Naive thymus-derived CD8-positive, alpha-beta T cell (primary cell): ENCODE measurements at places on chromosomes 2 and 18.

DNA sequence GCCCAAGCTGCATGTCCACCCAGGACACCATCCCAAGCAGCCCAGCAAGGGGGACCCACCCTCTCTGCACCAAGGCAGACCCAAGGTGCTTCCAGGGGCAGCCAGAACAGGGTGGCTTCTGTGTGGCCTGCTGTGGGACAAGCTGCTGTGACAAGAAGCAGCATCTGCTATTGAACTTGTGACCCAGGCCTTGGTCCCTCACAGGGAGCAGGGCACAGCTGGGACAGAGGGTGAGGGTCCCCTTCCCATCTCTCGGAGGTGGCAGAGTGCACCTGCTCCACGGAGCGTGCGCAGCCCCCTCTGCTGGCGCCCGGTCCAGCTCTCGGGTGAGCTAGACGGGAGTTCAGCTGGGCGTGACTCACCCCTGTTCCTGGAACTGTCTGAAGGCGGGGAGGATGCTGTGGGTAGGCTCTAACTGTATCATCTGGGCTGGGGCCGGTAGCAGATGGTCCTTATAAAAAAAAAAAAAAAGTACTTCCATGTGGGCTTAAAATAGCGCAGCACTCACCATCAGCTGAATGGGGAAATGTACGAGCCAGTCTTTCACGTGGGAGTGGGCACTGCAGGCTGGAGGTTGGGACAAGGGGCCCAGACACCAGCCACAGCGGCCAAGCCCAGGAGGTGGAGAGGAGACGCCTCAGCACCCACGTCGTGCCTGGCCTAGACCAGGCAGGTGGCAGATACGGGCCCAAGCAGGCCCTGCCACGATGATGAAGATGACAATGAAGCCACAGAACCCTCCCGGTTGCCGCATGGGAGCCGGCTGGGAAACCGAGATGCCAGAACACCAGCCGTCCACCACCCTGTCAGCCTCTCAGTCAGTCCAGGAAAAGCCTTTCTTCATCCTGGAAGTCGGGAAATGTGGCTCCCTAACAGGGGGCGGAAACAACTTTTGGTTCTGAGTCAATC, 136.8 kb upstream of the ID2 start:
- DNase-seq: peak; percentile 37
- H3K27ac ChIP-seq: peak overlapping the region; percentile 31
- peaks cover 4% of the 10 kb centered on the region for H3K27me3 ChIP-seq
- no peaks in the 10 kb centered on the region for H3K36me3 ChIP-seq
- H3K4me1 ChIP-seq: peaks cover 30% of the 10 kb centered on the region

DNA sequence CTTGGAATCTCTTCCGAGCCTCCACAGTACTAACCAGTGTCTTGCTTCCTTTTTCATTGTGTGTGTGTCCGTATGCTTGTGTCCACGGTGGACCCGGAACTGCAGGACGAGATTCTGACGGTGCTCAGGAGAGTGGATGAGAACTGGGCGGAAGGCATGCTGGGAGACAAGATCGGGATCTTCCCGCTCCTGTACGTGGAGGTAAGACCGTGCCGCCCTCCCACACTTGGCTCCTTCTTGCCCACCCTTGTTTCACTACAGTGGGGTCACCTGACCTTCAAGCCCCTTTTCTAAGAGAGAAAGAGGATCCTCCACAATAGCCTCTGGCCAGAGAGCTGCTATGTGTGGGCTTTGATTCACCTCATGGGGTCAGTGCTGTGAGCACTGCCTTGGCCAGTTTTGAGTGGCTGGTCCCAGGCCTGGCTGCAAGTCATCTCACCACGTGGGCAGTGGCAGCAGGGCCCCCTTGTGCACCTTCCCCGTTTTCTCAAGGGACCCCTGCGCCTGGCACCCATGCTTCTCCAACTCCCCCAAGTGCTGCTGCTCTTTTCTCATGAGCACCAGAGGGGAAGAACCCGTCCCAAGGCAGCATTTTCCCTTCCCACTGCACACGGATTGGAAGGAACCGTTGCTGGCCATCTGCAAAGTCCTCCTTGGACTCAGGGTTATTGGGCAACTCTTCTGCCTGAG, 242.1 kb downstream of the SEPTIN10 start:
- peaks cover 7% of the 10 kb centered on the region for H3K36me3 ChIP-seq
- no peak overlapping the region for H3K4me3 ChIP-seq

DNA sequence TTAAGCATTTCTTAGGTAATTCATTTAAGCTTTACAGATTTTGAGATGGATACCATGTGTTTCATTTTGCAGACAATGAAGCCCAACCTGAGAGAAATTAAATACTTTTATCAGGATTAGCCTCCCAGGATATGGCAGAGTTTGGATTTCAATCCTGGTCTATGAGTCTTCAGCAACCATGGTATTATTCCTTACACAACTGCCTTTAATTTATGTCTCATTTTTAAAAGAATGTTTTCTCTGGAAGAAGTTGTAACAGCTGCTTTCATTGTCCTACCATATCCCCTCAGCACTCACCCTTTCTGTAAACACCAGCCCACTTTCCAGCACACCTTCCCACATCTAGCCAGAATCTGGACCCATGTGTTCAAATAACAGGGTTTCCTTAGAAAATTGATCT, 863.7 kb upstream of the VRK2 start:
- H3K27ac ChIP-seq: no peak overlapping the region
- DNase-seq: no peak
- no peaks in the 10 kb centered on the region for H3K4me1 ChIP-seq
- H3K4me3 ChIP-seq: no peak overlapping the region
- no peaks in the 10 kb centered on the region for H3K36me3 ChIP-seq

DNA sequence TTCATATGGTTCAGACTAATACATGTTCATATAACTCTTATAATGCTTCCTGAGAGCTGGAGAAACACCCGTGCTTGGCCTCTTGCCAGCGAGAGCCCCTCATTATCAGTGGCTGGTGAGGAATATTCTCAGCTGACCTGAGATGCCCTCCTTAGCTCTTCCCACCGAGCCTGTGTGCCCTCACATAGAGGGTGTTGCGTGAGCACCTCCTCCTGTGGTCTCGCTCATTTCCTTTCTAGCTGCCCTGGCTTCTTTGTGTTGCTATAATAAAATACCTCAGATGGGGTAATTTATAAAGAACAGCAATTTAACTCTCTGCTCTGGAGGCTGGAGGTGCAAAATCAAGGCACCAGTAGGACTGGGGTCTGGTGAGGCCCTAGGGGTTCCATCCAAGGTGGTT, 80.5 kb upstream of the ALKAL2 start:
- no peak for DNase-seq
- H3K4me3 ChIP-seq: no peak overlapping the region
- H3K36me3 ChIP-seq: peaks cover 16% of the 10 kb centered on the region
- H3K27me3 ChIP-seq: peaks cover 38% of the 10 kb centered on the region
- H3K4me1 ChIP-seq: peaks cover 12% of the 10 kb centered on the region

- H3K36me3 ChIP-seq: no peaks in the 10 kb centered on the region
- H3K27ac ChIP-seq: no peak overlapping the region
- H3K4me3 ChIP-seq: no peak overlapping the region
- peaks cover 16% of the 10 kb centered on the region for H3K27me3 ChIP-seq
- no peak for DNase-seq
Measured at GRCh38 chr18:7575465-7576028, 8.4 kb downstream of the PTPRM start.

- H3K4me3 ChIP-seq: no peak overlapping the region
- no peak overlapping the region for H3K27ac ChIP-seq
- DNase-seq: no peak
- H3K4me1 ChIP-seq: no peaks in the 10 kb centered on the region
- H3K36me3 ChIP-seq: no peaks in the 10 kb centered on the region
- H3K27me3 ChIP-seq: no peaks in the 10 kb centered on the region
Measured at GRCh38 chr2:184137955-184138354, 460.4 kb upstream of the ZNF804A start.

DNA sequence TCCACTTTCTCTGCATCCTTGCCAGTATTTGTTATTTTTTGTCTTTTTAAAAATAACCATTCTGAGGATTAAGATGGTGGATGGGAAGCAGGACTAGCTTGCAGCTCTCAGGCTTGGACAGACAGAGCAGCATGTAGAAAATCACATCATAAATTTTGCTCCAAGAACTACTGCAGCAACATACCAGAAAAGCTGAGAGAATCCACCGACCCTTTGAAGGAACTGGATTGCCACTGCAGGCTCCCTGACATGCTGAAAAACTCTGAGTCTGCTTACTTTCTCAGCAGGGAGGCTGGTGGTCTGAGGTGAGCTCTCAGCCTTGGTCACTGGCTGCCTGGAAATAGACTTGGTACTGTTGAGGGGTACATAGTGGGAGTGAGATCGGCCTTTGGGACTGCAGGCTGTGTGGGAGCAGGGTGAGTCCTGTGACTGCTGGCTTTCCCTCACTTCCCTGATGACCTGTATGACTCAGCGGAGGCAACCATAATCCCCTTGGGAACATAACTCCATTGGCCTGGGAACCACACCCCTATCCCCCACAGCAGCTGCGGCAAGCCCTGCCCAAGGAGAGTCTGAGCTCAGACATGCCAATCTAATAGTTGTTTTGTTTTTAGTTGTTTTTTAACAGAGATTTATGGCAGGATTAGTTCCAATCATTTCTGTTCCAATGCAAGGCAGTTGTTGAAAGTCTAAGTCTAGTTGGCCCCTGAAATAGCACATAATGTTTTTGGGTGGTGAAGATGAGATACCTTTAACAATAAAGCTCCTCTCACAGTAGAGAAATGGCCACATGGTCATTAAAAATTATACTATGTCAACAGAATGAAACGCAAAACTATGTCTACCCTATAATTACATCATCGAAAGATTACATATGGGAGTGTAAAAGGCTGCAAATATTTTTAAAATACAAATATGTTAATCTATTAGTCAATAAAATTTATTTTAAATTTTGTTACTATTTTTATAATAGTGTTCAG, 414.2 kb upstream of the CHAC2 start:
- H3K27me3 ChIP-seq: no peaks in the 10 kb centered on the region
- H3K36me3 ChIP-seq: no peaks in the 10 kb centered on the region
- H3K4me3 ChIP-seq: no peak overlapping the region

GRCh38 chr2:217120429-217120828, 260.6 kb upstream of the TNP1 start:
- no peaks in the 10 kb centered on the region for H3K36me3 ChIP-seq
- no peak overlapping the region for H3K27ac ChIP-seq
- H3K27me3 ChIP-seq: peaks cover 6% of the 10 kb centered on the region
- H3K4me3 ChIP-seq: no peak overlapping the region
- no peaks in the 10 kb centered on the region for H3K4me1 ChIP-seq
- DNase-seq: no peak

GRCh38 chr2:98050070-98050469, 36.9 kb upstream of the VWA3B start:
- no peak for DNase-seq
- no peaks in the 10 kb centered on the region for H3K4me1 ChIP-seq
- no peaks in the 10 kb centered on the region for H3K36me3 ChIP-seq
- no peaks in the 10 kb centered on the region for H3K27me3 ChIP-seq

DNA sequence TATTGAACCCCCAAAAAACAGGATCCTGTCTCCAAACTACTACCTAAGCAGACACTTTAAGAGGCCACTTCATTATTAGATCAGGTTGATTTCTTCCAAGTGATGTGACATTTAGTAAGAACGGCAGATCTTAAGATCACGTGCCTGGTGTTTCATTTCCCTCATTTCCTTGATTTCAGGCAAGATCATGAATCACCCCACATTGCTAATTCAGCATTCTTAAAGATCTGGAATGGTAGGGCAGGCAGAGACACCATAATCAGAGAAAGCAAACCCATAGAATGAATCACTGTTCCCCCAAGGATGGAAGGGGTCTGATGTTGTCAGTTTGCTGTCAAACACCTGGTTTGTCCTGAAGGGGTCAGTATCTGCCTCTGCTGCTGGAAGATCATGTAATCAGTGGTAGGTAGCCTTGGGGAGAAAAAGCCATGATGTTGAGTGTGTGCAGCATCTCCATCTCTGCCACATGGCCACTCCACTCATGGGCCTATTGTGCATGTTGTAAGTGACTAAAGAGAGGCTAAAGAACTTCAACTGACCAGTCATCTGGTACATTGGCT, 133.9 kb downstream of the ARHGAP15 start:
- H3K36me3 ChIP-seq: peaks cover 8% of the 10 kb centered on the region
- DNase-seq: no peak

DNA sequence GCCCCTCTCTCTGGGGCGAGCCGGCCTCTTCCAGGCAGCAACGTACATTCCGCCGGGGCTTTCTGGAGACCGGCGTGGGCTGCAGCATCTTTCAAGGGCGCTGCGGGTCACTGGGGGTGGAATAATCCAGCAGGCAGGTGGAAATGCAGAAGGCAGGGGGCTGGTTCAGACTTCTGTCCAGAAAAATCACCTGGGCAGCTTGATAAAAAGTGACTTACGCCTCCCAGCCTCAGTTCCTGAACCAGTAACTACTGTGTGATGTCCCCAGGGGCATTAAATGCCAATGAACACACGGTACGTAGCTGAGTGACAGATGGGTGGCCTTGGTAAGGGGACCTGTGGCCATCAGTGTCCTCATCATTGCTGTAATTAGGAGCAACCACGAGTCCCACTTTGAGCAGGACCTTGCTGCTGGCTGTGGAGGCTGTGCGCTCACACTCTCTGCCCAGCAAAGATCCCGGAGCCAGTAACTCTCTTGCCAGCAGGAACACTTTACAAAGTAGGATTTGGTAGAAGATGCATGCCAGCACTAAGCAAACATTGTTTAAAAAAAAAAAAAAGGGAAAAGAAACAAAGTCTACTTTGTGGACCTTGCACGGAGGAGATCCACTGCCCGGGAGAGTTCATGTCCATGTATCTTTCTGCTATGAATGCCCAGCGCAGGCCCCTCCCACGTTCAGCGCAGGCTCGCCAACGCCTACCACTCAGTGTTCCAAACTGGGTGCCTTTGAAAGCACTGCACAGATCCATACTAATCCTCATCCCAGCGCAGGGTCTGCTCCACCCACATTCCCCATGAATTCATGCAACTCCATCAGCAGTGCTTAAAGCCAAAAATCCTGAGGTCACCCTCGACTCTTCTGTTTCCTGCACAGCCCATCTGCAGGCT, 177.3 kb downstream of the HDAC4 start:
- DNase-seq: no peak
- peaks cover 77% of the 10 kb centered on the region for H3K4me1 ChIP-seq
- H3K4me3 ChIP-seq: peak overlapping the region; percentile 77
- H3K27ac ChIP-seq: peak overlapping the region; percentile 89
- H3K27me3 ChIP-seq: no peaks in the 10 kb centered on the region
- H3K36me3 ChIP-seq: no peaks in the 10 kb centered on the region

- no peak for DNase-seq
- no peaks in the 10 kb centered on the region for H3K4me1 ChIP-seq
- H3K27ac ChIP-seq: no peak overlapping the region
- no peaks in the 10 kb centered on the region for H3K36me3 ChIP-seq
- H3K4me3 ChIP-seq: no peak overlapping the region
Measured at GRCh38 chr18:60585670-60586069, 213.1 kb upstream of the MC4R start.

DNA sequence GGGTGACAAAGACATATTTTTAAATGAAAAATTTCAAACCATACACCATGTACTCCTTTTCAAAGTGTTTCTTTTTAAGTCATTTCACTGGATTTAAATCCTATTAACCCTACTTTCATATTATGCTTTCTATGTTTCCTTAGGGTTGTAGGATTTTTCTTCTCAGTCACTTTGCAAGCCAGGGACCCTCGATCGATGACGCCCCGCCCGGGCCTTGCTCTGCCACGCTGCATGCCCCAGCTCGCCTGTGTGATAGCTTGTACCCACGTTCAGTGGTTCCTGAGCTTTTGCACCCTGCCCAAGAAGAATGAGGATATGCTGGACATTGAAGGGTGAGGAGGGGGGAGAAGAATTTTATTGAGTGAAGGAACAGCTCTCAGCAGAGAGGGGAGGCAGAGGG, 568.0 kb downstream of the TRIB2 start:
- H3K4me3 ChIP-seq: no peak overlapping the region
- H3K36me3 ChIP-seq: no peaks in the 10 kb centered on the region
- DNase-seq: no peak
